ENCODE measurements at places on chromosomes 7 and 10.
A peak's percentile ranks its signal among the peaks of the same experiment; 100 is the strongest.

DNA sequence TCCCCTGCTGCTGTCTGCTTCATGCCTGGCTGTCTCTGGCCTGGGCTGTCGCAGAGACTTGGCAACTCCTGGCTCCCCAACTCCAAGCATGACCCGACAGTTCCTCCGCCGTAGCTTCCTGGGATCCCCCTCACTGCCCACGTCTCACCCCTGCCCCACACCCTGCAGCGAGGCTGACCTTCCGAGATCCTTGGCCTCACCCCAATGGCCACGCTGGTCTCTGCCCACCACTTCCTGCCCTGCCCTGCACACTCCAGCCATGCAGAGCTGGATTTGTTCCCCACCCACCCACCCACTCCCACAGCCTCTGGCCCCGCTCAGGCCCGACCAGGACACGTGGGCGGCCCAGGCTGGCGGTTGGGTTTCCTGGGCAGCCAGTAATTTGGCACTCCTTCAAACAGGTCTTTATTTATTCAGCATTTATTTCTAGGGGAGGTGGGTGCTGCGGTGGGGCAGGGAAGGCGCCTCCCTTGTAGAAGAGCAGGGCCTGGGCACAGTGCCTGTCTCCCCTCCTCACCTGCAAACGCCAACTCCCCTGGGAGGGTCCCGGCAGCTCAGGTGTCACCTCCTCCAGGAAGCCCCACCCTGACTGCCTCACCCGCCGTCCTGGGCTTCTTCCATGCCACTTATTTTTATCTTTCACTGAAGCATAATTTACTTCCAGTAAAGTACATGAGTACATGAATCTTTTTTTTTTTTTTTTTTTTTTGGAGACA, 25.5 kb downstream of the GTF2IRD1 start:
- DNase-seq: no peak

DNA sequence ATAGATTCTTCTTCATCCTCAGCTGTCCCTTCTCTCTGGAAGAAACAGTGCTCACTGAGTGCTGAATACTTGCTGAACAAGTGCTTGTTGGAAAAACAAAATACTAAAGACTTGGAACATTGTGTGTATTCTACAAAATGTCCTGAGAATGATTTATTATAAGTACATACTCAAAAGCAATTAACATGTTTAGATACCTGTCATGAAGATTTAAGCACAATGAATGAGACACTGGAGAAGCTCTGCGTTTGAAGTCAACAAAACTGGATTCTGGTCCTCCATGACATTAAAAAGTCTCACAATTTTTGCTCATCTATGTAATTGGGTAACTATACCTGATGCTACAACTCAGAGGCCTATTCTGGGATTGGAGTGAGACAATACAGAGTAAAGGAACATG, 34.8 kb upstream of the LAMB1 start:
- no peak for DNase-seq

GRCh38 chr7:4127909-4128560, 554.1 kb upstream of the FOXK1 start:
- no peak for DNase-seq

- DNase-seq: no peak
Measured at GRCh38 chr7:70890147-70890969, 241.6 kb upstream of the GALNT17 start.

DNA sequence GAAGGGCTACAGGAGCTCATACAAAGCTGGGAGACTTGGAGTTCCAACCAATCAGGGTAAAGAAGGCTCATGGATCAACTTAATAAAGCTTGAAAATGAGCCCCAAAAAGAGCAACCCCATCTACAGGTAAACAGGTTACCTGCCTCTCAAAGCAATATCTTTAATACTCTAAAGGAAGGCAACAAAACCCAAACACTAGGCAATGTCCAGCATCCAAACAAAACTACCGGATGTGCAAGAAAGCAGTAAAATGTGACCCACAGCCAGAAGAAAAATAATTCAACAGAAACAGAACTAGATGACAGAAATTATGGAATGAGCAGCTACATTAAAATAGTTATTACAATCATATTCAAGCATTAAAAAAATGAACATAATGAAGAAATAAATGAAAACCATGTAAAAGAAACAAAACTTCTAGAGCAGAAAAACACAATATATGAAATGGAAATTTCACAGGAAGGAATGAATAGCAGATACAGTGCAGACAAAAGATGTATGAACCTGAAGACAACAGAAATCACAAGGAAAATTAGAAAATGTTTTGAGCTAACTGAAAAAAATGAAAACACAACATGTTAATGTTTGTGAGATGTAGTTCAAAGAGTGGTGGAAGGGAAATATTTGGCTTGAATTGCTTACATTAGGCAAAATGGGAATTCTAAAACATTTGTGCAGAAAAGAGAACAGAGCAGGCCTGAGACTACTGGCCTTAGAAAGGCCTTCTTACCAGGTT, 30.5 kb upstream of the ZMIZ1 start:
- no peak for DNase-seq

- DNase-seq: peak; percentile 92
Measured at GRCh38 chr10:68900427-68901104, 549 bp upstream of the DDX50 start.

GRCh38 chr7:130276796-130277762, 10.4 kb downstream of the CPA2 start:
- no peak for DNase-seq

GRCh38 chr7:17369691-17370426, 71.4 kb downstream of the AHR start:
- peak; percentile 63 for DNase-seq

GRCh38 chr10:61136139-61136538, 192.2 kb upstream of the RHOBTB1 start:
- DNase-seq: no peak

- DNase-seq: peak; percentile 25
Measured at GRCh38 chr10:97234400-97234799, 48.6 kb upstream of the SLIT1 start.

DNA sequence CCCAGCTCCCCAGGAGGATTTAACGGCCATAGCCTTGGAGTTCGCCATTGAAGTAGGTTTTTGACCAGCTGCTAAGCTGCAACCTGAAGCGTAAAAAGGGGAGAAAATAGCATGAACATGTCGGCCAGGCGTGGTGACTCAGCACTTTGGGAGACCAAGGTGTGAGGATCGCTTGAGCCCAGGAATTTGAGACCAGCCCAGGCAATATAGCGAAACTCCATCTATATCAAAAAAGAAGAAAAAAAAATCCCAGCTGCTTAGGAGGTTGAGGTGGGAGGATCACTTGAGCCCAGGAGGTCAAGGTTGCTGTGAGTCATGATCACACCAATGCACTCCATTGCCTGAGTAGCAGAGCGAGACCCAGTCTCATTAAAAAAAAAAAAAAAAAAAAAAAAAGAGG, 32.2 kb upstream of the MCU start:
- DNase-seq: no peak

- DNase-seq: no peak
Measured at GRCh38 chr10:125772864-125773180, 2.8 kb downstream of the MMP21 start.

- DNase-seq: no peak
Measured at GRCh38 chr7:103560136-103560535, 114.1 kb upstream of the SLC26A5 start.

GRCh38 chr10:58782876-58783851, 270.5 kb downstream of the BICC1 start:
- DNase-seq: no peak

GRCh38 chr10:70087616-70088307, 35.1 kb downstream of the MACROH2A2 start:
- DNase-seq: no peak

- no peak for DNase-seq
Measured at GRCh38 chr7:112052993-112053736, 153.0 kb downstream of the DOCK4 start.

DNA sequence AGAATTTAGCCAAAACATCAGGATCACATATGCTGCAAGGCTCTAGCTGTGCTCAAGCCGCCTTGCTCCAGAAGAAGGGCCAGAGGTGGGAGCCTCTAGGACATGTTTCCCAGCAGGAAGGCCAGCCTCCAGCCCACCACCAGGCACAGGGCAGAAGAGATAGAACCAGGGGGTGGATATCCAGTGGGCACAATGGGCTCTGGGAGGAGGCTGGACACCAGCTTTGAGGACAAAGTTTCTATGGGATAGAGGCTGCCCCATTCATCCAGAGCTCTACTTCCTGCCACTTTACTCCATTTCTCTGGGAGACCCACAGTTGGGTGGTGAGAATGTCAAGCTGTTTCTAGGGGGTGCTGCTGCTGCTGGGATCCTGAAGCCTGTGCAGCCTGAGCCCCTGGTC, 77.1 kb downstream of the ARHGAP22 start:
- no peak for DNase-seq

GRCh38 chr7:11642841-11643240, 189.2 kb downstream of the THSD7A start:
- DNase-seq: no peak

DNA sequence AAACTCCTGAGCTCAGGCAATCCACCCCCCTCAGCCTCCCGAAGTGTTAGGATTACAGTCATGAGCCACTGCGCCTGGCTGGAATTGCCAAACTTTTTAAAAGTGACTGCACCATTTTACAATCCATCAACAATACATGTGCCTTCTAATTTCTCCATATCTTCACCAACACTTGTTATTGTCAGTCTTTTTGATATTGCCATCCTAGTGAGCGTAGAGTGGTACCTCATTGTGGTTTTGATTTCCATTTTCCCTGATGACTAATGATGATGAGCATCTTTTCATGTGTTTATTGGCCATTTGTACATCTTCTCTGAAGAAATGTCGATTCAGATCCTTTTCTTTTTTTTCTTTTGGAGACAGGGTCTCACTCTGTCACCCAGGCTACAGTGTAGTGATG, 21.7 kb upstream of the STRIP2 start:
- DNase-seq: no peak

GRCh38 chr10:73205081-73205480, 37.2 kb downstream of the FAM149B1 start:
- no peak for DNase-seq

GRCh38 chr10:129174232-129175014, 292.6 kb upstream of the MGMT start:
- DNase-seq: no peak

DNA sequence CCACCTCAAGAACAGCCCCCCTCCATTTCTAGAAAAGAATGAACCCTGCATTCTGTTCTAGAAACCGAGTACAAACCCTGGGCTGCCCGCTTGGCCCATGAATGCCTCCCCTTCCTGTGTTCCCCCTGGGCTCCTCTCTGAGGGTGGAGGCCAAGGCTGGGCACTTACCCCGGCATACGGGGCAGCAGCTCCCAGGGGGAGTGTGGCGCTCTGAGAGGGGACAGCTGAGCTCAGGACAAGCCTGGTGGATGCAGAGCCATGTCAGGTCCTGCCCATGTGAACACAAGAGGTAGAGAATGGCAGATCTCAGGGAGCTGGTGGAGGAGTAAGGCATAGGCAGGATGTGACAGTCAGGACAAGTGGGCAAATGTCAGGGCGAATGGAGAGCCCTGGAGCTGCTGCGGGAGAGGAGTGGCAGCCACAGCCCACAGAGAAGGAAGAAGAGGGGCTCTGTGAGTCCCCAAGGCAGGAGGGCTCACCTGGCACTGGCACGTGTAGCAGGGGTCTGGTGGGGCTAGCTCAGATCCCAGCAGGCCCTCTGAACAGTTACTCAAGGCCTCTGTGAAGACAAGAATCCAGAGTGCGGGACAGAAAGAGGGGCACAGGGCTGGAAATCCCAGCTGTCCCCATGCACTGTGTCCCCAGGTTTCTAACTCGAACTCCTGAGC, 18.9 kb downstream of the ATP6V1F start:
- DNase-seq: no peak

GRCh38 chr7:25770670-25771069, 381.3 kb upstream of the NFE2L3 start:
- no peak for DNase-seq

DNA sequence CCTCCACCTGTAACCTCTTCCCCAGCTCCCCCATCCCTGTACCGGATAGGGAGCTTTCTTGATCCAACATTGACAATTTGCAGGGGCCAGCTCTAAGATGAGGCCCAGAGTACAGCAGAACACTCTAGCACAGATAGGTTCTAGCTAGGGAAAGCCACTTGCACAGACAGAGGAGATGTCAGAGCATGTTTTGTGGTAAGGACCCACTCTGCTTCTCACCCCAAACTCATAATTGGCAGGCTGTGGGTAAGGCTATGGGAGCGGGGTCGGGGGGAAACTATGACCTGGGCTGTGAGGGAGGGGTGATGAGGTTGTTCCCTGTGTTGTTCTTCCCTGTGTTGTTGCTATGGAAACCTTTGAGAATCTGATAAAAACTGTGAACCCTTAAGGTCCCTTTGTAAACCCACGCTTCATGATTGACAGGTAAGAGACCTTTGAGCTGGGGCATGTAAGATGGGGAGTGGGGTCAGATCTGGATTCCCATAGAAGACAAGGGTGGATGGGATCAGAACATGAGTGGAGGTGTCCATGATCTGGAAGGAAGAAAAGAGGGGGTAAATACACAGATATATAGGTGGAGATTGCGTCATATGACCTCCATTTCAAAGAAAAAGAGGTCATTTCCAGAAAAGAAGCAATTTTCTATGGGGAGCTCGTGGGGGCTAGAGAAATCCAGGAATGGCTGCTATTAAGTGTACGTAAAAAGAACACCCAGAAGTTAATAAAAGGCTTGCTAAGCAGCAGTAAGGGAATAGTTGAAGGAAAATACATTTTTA, 4.0 kb downstream of the CALD1 start:
- no peak for DNase-seq

GRCh38 chr10:22554461-22555182, 159.8 kb downstream of the PIP4K2A start:
- no peak for DNase-seq

Data from KG1 (cell line).